Posterior cingulate gyrus (tissue), 11 donors: ENCODE measurements at places on chromosomes 16 and 17.

DNA sequence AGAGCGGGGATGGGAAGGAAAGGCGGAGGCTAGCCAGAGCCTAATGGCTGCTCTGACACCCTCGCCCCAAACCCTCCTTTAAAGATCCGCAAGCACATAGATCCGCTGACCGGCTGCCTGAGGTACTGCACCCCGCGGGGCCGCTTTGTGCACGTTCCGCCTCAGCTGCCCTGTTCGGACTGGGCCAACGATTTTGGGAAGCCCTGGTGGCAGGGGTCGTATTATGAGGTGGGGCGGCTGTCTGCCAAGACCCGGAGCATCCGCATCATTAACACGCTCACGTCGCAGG is 663 bp downstream of the CYB5D1 start:
- DNase-seq = no peak

GRCh38 chr17:14856176-14856575 is 408.9 kb downstream of the PMP22 start:
- DNase-seq = no peak

DNA sequence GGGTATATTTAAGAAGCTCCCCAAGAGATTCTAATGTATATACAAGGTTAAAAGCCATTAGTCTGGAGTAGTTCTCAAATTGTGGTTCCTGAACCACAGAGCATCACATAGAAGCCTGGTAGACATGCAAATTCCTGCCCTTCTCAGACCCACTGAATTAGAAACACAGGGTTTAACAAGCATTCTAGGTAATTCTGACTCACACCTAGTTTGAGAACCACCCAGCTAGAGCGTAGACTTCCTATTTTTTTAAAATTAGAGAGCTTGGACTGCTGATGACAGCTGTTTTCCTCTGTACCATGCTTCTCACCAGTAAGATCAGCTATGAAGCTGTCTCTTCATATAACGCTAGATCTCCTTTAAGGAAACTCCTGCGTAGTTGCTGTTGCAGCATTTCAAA is 50.6 kb downstream of the HS3ST3B1 start:
- no peak for DNase-seq

GRCh38 chr17:6374271-6374691 is 60.6 kb downstream of the AIPL1 start:
- DNase-seq = no peak

DNA sequence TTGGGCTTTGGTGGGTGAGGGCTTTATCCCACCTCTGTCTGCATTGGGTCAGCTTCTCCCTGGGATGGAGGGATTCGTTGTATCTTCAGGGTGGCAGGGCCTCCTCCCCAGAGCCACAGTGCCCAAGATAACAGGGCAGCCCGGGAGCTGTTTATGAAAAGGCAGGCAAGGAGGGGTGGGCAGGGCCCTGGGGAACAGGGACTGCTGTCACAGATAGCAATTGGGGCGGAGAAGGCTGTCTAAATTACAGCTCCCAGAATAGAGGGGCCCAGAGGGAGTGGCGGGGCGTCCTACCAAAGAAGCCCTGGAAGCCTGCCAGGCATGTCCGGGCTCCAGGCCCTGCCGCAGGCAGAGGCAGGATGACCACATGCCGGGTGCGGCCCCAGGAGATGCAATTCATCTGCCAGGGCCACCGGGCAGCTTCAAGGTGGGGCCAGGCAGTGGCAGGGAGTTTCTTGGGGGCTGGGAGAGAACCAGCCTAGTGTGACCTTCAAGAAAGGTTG is 18.8 kb upstream of the PHOSPHO1 start:
- DNase-seq = no peak
